ENCODE measurements at places on chromosomes 2 and 18.

DNA sequence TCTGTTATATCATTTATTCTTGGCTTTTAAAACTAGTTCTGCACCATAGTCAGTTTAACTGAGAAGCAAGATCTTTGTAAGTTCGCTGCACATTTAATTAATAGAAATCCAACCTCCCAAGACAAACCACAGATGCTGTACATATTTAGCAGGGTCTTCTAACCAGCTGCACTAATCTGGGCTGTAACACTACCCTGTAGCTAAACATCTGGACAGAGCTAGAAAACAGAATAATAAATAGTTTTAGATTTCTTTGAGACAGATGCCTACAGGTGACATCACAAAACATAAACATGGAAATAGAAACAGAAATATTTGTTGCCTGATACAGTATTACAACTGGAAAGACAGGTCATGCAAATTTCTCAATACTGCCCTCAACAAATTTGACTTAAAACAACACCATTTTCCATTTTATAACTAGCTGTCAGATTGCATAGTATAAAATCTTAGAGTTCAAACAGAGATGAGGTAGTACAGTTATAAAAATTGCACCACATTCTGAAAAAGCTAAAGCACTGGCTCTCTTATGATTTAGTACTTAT is 315.1 kb downstream of the NR4A2 start:
- no peak for DNase-seq

GRCh38 chr2:105786231-105787230 is 41.8 kb downstream of the NCK2 start:
- no peak for DNase-seq

DNA sequence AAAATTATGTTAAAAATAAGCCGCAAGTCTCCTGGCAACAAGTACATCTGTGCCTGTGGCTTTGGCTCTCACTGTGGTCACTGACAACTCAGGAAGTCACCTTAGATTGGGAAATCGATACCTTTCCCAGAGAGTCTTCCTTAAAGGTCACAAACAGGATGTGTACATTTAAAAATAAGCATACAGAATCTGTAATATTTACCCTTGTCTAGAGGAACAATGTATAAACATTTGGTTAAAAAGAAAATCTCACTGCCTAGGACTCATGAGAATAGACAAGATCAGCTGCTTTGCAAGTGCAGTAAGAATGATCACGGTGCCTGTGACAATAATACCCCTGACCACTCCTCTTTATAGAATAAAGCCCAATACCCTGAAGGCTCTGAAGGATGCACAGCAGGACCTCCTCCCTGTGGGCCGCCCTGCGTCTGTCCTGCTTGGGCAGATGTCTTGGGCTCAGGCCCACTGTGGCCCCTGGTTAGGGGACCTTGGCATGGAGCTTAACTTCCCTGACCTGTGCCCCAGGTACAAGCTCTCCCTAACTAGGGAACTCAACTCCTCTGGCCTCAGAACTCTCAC is 98.0 kb upstream of the MGAT4A start:
- no peak for DNase-seq

DNA sequence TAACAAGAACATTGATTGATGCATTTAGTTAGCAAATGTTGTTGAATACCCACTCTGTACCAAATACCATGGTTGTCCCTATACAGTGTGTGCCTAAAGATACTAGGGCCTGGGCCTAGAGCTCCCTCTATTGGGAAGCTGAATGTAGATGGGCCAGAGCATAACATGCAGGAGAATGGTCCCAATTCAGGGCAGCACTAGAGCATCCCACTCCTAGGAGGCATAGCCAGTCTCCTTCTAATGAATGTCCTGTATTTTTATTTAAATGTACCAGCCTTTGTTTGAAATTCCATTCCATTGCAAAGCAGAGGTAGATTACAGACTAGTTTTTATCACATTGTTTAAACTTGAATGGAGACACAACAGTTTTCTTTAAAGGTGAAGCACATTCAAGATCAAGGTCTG is 90.6 kb downstream of the FEZ2 start:
- DNase-seq = peak; percentile 54

GRCh38 chr18:10405014-10405493 is 49.4 kb upstream of the APCDD1 start:
- no peak for DNase-seq

DNA sequence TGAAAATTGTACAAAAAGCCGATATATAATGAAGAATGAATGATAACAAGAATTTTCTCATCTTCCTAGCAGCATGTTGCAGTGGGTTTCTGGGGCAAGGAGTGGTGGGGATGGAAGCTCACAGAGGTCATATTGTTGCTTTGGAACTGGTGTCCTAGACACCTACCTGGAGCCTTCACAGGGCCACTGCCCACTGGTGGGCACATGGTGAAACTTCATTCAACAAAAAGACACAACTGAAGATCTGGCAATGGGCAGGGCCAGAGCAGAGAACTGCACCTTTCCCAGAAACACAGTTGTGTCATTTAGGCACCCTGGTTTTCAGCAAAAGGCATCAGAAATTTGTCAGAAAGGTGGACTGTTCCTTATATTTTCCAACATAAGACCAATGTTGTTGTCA is 115.3 kb downstream of the FHOD3 start:
- DNase-seq = no peak

DNA sequence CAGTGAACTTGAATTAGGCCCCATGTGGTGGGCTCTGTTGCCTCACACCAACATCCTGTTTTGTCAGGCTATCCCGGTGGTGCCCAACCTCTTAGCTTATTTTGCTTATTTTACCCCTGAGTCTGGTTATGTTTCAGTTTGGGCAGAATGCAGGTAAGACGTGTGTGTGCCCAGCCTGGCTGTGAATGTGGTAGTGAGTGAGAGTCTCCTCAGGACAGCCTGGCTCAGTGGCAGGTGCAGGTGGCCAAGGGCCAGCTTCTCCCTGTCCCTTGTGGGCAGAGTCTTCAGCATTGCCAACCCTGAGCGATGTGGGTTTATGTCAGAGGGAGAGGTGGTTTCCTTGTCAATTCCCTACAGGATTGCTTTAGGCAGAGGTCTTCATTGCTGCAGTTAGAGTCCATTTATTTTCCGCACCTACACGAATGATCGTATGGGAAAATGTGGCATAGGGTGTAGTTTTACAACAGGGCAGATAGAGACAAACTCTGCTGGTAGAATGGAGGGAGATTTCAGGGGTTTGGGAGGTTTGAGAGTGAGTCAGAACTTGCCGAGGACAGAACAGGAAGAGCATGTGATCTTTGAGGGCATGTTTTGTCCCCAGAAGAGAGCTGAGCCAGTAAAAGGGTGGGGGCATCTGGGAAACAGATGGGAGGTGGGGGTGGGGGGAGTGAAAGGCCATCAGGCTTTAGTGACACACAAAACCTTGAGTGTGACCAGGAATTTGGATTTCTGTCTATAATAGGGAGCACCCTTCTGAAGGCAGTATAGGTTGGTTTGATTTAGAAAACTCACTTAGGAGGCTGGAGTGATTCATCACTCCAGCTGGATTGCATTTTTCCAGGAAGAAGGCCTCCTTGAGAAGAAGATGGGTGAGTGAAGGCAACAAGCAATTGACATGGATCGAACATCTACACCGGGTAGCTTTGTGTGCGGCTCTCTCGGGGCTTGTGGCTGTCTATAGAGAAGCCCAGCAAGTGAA is 156.2 kb upstream of the CELF4 start:
- DNase-seq = no peak

- DNase-seq = no peak
Measured at GRCh38 chr2:186940463-186940862, 91.5 kb upstream of the ZSWIM2 start.
